ENCODE measurements at places on chromosomes 12 and 14.

DNA sequence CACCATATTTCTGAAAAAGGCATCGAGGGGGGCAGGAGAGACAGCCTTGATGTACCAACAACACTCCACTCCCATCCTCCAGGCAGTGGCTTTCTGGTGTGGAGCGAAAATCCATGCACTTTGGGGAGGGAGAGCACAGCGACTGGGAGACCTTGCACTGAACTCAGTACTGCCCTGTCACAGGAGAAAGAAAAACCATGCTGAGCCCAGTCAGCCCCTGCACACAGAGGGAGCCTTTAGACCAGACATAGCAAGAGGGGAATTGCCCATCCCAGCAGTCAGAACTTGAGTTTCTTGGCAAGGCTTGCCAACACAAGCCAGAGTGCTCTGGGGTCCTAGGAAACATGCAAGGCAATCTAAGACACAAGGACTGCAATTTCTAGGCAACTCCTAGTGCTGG is 24.8 kb upstream of the SLC6A15 start:
- no peak for DNase-seq

- no peak for DNase-seq
Measured at GRCh38 chr12:58095002-58095401, 153.6 kb downstream of the ATP23 start.

- no peak for DNase-seq
Measured at GRCh38 chr14:93952829-93953228, 23.5 kb downstream of the ASB2 start.

DNA sequence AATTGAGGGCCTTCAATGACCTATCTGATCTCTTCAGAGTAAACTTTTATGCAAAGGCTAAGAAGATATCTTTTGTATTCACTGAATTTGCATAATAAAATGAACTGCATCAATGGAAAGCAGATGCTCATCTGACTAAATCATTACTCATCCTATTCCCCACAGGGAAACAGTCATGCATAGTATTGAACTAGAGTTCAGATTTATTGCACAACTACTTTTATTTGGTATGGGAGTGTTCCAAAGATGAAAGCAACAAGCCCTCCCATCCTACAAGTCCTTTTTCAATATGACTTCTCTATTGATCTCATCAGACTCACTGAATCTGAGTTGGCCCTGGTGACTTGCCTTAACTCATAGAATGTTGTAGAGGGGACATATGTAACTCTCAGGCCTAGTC is 159.8 kb downstream of the KITLG start:
- DNase-seq: peak; percentile 89

- no peak for DNase-seq
Measured at GRCh38 chr14:24713404-24713803, 79.4 kb upstream of the GZMB start.

DNA sequence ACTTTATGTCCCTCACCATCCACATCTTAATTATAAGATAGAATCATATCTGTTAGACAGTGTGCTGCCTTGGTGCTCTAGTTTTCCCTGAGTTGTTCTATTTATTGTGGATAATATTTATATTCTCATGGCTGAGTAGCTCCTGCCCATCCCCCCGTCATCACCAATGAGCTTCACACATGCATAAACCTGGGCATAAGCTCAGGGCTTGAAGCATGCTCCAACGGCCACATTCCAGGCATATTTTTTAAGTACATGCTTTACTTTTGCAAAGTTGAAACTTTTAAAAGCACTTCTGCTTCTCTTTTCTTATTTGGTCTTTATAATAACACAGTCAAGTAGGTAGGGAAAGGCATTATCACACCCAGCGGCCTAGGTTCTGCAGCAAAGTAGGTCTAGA is 3.4 kb upstream of the FBXO34 start:
- no peak for DNase-seq

GRCh38 chr14:100605706-100606686 is 18.8 kb upstream of the BEGAIN start:
- no peak for DNase-seq

Data from foreskin keratinocyte (primary cell).